CD4-positive, alpha-beta T cell treated with Interleukin-21 for 1 hour (primary cell): ENCODE measurements at places on chromosomes 5 and 9.

DNA sequence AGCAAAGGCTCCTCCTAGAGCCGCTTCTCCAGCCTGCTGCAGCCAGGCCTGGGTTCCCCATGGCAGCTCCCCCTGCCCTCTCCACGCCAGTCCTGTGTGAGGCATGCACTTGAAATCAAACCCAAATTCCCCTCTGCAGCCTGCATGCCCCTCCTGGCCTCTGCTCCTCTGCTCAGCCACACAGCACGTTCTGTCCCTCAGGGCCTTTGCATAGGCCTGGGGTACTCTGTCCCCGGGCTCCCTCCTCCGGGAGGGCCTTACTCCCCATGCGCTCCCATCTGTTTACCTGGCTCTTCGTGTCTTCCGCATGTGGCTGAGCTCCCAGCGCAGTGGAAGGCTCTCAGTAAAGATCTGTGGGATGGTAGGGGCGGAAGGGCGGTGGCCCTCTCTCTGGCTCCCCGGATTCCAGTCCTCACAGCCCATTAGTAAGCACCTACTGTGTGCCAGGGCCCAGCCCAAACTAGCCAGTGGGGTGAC, 203.5 kb upstream of the IER5L start:
- no peak for DNase-seq

DNA sequence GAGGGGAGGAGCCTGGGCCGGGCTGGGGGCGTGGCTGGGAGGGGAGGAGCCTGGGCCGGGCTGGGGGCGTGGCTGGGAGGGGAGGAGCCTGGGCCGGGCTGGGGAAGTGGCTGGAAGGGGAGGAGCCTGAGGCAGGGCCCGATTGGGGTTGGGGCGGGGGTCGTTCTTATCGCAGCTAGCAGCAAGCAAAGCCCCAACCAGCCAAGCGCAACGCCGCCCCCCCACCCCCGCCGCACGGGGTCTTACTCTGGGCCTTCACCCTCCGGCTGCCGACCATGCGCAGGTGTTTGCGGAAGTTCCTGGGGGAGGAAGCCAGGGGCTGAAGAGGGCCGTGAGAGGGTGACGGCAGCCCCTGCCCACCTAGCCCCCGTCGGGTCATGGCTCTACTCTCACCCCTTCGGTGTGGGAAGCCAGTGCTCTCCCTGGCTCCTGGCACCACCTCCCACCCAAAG, 5.0 kb downstream of the NSMF start:
- DNase-seq, result peak; percentile 39

GRCh38 chr5:175822225-175822624, 49.2 kb upstream of the CPLX2 start:
- DNase-seq, result no peak

DNA sequence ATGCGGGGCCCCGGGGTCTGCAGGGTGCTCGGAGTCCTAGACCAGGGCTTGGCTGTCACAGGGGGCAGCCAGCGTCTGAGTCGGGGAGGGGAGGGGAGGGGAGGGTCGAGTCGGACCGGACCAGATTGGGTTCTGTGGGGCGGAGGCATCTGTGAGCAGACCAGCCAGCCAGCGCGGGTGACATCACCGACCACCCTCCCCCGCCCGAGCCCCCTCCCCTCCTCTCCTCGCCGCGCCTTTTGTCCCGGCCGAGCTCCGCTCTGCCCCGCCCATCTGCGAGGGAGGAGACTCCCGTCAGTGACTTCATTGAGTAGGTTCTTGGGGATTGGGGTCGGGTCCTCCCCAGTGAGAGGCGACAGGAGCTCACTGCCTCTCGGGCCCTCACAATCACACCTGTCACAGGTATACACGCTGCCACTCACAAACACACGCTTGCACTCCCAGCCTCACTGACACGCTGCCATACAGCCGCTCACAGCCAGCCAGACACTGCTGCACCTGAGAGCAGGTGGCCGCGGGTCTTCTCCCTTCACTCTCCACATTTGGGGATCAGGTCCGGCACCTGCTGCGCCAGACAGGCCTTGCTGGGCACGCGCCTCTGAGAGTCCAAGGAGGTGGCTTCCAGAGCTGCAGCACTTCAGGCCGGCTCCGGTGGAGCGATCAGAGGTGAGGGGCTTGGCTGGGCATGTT, 546 bp downstream of the DNAJB5 start:
- peak; percentile 51 for DNase-seq

DNA sequence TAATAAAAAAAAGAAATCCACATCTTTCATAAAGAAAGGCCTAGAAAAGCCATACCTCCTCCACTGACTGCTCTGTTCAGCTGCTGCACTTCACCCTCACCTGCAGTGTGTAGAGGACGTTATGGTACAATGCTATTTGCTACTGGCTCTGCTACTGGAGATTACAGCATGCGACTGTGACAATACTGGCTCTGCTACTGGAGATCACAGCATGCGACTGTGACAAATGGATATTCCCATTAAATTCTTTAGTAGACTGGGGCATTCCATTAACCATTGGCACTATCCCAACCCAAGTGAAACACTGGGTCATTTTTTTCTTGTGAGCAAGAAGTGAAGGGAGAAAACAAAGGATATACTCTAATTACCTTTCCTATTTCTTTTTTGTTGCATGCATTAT, 1063.5 kb upstream of the DMAC1 start:
- no peak for DNase-seq

DNA sequence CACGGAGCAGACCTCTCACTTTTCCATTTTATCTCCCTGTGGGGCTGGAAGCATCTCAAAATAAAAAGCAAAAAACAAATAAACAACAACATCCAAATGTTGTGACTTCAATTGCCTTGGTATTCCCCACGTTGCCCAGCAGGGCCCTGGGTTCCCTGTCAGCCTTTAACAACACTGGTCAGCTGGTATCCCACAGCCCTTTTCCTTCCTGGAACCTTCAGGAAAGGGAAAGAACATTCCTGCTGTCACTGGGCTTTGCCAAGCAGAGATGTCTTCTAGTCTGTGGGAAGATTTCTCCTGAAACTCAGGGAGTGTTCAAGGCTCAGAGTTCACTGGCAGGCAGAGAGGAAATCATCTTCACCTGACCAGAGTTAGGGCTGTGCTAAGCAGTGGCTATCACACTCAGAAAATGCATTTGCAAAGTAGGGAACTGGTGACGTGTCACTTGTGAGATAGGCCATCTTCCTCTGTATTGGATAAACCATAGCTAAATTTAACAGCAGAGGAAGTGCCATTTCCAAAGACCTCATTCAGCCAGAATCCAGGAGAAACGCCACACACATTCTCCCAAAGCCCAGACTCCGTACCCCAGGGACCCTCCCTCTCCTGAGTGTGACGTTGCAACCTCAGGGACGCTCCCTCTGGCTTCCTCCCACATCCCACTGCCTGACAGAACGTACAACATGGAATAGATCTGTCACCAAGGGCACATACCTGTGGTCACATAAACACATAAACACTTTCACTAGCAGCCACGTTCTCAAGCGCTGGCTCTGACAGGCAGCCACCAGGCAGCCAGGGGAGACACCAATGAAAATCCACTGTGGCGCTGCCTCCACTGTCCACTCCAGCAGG, 274.0 kb upstream of the DAPK1 start:
- no peak for DNase-seq

DNA sequence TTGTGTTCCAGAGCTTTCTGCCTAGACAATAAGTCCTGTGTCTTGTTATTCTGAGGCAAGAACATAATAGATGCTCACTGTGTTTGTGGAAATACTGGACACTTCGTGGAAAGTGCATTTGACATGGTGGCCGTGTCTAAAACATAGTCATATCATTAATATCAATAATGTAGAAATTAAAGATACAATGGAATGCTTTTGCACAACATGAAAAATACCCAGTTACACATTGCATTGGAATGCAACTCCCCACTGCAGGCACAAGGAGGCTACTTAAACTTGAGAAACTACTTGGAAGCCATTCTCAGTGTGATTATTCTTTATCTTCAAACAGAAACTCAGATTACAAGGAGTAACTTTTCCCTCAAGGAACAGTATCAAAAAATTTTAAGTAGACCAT, 145.3 kb upstream of the ZNF462 start:
- DNase-seq, result no peak

- no peak for DNase-seq
Observed at GRCh38 chr9:133519693-133520092, 5.1 kb downstream of the MYMK start.

- DNase-seq, result no peak
Observed at GRCh38 chr9:98908897-98909634, 34.6 kb upstream of the COL15A1 start.

- no peak for DNase-seq
Observed at GRCh38 chr9:119053070-119053469, 316.2 kb downstream of the BRINP1 start.

DNA sequence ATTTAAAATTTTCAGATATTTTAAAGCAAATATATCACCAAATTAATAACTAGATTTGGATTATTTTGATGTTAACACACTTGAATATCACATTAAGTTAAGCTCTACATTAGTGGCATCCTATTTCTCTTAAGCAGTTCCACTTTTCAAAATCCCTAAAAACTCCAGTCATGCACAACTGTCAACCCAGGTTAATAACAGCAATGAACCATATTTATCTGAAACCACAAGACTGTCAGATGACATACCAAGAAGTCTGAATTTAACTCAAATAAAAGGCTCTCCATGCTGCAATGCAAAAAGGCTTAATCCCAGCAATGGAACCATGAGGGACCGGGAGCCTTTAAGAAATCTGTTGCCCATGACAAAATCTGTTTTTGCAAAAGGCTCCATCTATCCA, 27.5 kb downstream of the FNIP1 start:
- DNase-seq, result no peak

GRCh38 chr9:21160178-21160577, 6.3 kb downstream of the IFNA21 start:
- DNase-seq, result peak; percentile 56

GRCh38 chr5:9284781-9285307, 261.0 kb downstream of the SEMA5A start:
- no peak for DNase-seq

DNA sequence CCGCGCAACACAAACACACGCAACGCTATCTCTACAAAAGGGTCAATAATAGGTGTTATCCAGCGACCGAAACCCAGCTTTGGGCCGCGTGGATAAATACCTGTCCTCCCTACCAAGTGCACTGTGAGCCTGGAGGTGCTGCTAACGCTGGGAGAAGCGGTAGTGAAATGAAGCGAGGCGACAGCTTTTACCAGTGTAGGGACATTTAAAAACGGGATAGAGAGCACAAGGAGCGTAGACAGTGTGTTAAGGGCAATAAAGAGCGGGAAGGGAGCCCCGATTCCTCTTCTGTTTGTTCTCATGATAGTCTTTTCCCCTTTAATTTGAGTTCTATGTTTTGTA, 421 bp upstream of the DEPDC1B start:
- DNase-seq, result no peak

- no peak for DNase-seq
Observed at GRCh38 chr5:147939431-147940114, 33.2 kb upstream of the C5orf46 start.

DNA sequence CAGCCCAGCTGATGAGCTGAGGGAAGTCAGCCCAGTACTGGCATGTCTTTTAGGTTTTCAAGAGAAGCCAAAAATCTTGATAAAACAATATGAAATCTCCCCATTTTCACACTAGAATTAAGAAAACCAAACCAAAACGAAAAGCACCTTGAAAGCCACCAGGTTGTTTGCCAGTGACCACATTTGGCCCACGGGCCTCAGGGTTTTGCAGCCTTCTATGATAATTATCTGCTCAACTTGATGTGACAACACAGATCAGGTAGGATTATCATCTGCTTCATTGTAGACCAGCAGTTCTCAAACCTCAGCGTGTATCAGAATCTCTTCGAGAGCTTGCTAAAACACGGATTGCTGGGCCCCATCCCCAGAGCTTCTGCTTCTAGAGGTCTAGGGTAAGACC, 101.4 kb downstream of the GALNT10 start:
- no peak for DNase-seq

GRCh38 chr5:168720575-168720974, 141.4 kb upstream of the PANK3 start:
- DNase-seq, result no peak

GRCh38 chr5:142295084-142295758, 29.6 kb downstream of the SPRY4 start:
- no peak for DNase-seq

GRCh38 chr5:136598802-136599404, 233.6 kb upstream of the TRPC7 start:
- DNase-seq, result no peak

GRCh38 chr9:72043576-72043975, 16.8 kb downstream of the C9orf57 start:
- DNase-seq, result no peak

DNA sequence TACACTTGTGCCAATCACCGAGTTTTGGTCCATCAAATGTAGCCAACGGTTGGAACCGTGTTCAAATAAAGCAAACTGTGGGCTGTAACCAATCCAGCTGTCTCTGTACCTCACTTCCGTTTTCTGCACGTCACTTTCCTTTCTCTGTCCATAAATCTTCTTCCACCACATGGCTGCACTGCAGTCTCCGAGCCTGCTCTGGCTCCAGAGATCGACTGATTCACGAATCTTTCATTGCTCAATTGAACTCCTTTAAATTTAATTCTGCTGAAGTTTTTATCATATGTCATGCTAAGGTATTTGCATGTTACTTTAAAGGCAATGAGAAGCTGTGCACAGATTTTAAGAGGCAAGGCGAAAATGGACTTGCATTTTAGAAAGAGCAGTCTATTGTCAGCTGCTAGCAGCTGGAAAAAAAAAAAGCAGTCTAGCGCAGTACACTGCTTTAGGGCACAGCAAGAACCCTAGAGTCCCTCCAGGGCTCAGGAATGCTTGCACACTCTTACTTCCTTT, 13.2 kb downstream of the TTC39B start:
- peak; percentile 58 for DNase-seq

DNA sequence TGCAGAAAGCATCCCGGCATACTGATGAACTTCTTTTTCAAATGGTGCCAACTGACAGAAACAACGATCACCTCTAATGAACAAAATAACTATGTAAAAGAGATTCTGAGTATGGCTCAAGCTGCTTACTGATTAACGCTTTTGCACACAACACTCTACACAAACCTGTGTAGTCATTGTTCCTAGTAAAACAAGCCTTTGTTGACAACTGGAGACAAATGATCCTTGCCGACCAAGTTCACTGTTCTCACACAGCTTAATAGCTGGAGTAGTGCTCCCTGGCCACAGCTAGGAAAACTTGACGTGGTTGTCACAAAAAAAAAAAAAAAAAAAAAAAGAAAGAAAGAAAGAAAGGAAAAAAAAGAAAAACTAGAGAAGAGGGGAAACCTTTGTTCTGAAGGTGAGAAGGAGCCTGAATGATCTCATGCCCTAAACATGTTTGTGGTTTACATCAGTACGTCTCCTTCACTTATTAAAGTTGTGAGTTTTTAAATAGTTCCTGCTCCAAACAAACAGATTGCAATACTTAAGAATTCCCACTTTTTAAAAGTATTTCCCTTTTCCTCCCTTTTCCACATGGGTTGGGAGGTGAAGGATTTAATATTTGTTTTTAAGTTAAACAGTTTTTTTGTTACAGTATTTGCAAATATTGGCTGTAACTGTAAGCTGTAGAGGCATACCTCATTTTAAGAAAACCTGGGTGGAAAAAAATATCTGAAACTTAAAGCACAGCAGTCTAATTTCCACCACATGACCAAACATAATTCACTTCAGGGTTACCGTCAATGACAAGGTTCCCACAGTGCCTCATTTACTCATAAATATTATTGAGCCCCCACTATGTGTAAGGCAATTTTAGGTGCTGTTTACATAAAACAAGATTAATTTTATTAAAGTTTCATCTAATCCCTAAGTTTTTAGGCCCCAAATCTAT, 63.7 kb downstream of the GLIS3 start:
- DNase-seq, result no peak

- peak; percentile 65 for DNase-seq
Observed at GRCh38 chr9:71795097-71795813, 26.9 kb upstream of the CEMIP2 start.

- no peak for DNase-seq
Observed at GRCh38 chr5:117943541-117943940, 1044.8 kb downstream of the DTWD2 start.

GRCh38 chr5:162512935-162513565, 445.5 kb downstream of the GABRG2 start:
- no peak for DNase-seq
